ENCODE measurements at places on chromosomes 2 and 18. TPM values are rescaled to one million over a fixed set of nuclear protein-coding genes. Genes with fewer than 3 reads are reported as not detected.

The NPHP1 gene
- 3.3 TPM for total RNA-seq

The CFAP65 gene
- total RNA-seq = 0.27 TPM

The ALLC gene
- not detected for total RNA-seq

The AFG3L2 gene
- total RNA-seq = 46.7 TPM

The NAT8 gene
- total RNA-seq = not detected

- peak; percentile 56 for DNase-seq
Observed at GRCh38 chr2:205386109-205386508, 296.2 kb upstream of the NRP2 start.

DNA sequence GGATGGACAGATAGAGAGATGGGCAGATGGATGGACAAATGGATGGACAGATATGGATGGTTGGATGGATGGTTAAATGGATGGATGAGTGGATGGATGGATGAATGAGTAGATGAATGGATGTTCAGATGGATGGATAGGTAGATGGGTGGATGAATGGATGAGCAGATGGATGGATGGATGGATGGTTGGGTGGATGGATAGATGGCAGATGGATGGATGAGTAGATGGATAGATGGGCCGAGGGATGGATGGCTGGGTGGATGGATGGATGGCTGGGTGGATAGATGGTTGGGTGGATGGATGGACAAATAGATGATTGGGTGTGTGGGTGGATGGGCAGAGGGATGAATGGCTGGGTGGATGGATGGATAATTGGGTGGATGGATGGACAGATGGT is 98.9 kb upstream of the OTOS start:
- no peak for DNase-seq

DNA sequence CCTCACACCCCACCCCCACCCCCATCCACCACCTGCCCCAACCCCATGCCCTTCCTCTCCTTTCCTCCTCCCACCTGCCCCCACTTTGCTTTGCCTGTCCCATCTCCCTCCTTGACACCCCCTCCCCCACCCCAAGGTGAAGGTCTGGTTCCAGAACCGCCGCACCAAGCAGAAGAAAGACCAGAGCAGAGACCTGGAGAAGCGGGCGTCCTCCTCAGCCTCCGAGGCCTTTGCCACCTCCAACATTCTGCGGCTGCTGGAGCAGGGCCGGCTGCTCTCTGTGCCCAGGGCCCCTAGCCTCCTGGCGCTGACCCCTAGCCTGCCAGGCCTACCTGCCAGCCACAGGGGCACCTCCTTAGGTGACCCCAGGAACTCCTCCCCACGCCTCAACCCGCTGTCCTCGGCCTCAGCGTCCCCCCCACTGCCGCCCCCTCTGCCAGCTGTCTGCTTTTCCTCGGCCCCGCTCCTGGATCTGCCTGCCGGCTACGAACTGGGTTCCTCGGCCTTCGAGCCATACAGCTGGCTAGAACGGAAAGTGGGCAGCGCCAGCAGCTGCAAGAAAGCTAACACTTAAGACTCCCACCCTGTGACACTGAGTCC is 3.0 kb upstream of the ATP6V1B1 start:
- DNase-seq = no peak

DNA sequence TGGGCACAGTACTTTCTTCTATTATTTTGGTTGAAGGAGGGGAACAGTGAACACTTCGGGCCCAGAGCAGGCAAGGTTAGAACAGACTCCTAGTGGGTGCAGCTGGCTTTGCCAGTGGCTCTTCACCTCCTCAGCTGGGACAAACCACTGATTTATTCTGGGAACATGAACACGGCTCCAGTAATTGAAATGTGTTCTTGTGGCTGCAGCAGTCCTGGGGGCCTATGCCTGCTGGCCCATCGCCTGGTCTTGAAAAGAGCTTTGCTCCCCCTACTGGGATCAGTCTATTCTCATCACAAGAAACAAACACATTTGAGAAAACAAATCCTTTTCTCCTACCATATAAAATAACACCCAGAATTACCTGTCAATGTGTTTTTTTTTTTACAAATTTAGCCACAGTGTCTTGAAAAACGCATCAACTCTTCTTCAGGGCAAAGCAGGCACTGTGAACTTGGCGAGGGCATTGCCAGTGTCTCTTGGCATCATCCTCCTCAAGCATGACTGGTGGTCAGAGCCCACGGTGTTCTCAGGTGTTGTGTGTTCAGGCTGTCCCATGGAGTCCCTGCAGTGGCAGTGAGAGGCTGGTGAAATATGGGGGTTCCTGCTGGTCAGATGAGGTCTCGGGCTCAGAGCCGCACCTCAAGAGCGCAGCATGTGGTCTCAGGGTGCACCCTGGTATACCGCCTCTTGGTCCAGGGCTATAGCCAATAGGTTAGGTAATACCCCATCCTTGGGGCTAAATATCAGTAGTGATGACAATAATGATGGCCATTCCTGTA is 51.3 kb downstream of the RNF144A start:
- peak; percentile 30 for DNase-seq

- DNase-seq = no peak
Observed at GRCh38 chr2:43128559-43128955, 97.8 kb downstream of the ZFP36L2 start.

DNA sequence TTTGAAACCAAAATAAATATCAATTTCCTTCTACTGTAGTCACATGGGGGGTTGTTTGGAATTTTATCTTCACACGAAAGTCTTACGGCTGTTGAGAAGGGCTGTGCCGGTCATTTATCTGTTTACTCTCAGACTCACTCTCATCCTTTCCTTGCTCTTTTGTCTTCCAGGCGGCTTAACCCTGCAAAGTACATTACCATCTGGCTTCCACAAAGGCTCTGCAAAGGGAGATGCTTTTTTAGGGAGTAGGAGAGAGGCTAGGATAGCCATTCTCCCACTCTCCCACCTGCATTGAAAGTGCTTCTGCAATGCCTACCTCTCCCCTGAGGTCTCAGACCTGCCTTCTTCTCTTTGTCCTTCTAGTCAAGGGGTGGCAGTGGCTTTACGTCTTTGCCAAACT is 247.6 kb downstream of the MEIS1 start:
- no peak for DNase-seq

- peak; percentile 6 for DNase-seq
Observed at GRCh38 chr2:136384531-136385303, 266.8 kb upstream of the CXCR4 start.

Measured in astrocyte (in vitro differentiated cells and primary cell).